Immature natural killer cell (primary cell): ENCODE measurements at places on chromosomes 7 and 10. TPM values are rescaled to one million over a fixed set of nuclear protein-coding genes. Genes with fewer than 3 reads are reported as not detected.

The LRRN3 gene
- 0.07 TPM for polyA plus RNA-seq

The FEZF1 gene
- not detected for polyA plus RNA-seq

The NUTM2B gene
- not detected for polyA plus RNA-seq

The LEP gene
- polyA plus RNA-seq, result not detected

The SCART1 gene
- not detected for polyA plus RNA-seq

The ZNF467 gene
- polyA plus RNA-seq, result 2.3 TPM

The HDAC9 gene
- polyA plus RNA-seq, result 10.1 TPM

The COL1A2 gene
- not detected for polyA plus RNA-seq

The NEURL1 gene
- polyA plus RNA-seq, result 0.35 TPM

The INPP5A gene
- polyA plus RNA-seq, result 1.7 TPM

The CDK14 gene
- 0.22 TPM for polyA plus RNA-seq

The YKT6 gene
- 56.9 TPM for polyA plus RNA-seq

The LIPF gene
- polyA plus RNA-seq, result not detected

The AGBL3 gene
- not detected for polyA plus RNA-seq

The ANKRD30A gene
- polyA plus RNA-seq, result not detected

The SPDYE17 gene
- not detected for polyA plus RNA-seq
